ENCODE measurements at places on chromosomes 6 and 20.

DNA sequence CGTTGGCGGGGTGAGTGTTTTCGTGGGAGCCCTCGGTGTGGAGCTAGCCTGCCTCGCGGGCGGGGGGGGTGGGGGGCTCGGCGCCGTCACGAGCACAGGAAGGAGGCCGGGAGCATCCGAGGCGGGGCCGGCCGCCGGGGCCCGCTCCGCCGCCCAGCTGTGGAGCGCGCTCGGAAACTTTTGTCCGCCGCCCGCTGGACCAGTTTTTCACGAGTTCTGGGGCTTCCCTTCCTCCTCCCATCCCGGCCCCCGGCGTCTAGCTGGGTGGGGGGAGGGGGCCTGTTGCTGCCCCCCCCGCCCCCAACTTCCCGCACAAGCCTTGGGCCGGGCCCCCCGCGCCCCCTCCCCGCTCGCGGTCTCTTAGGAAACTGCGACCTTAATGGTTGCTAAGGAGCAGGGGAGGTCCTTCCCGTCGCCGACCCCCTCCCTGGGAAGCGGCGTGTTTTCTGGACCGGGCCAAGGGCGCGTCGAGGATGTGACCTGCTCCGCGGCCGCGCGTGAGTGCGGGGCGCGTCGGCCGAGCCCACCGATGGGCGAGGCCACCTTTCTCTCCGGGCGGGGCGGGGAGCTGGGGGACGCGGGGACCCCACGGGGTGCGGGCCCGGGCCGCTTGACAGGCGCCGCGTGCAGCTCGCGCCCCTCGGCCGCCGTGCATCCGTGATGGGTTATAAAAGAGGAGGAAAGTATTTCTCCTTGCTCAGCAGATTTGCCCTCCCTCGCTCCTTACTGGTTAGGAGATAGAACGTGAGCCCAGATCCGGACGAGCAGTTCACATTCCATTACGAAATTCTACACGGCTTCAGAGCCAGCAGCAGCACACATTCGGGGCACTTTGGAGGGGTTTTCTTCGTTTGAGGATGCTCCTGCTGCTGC, 1.4 kb downstream of the RREB1 start:
- peak; percentile 31 for DNase-seq

DNA sequence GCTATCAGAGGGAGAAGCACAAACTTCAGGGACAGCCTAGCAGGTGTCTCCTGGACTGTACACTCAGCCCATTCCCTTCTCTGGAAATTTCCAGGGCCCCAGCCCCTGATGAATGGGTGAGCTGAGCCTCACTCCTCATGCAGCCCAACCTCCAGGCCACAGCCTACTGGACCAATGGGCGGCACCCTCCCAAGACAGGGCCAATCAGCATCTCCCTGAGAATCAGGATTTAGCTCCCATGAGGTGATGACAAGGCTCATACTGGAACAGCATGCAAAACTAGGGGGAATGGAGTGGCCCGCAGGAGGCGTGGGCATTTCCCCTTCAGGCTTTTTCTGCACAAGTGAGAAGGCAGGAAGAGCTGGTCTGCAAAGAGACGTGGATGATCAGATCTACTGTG, 29.0 kb downstream of the NFATC2 start:
- DNase-seq: no peak

DNA sequence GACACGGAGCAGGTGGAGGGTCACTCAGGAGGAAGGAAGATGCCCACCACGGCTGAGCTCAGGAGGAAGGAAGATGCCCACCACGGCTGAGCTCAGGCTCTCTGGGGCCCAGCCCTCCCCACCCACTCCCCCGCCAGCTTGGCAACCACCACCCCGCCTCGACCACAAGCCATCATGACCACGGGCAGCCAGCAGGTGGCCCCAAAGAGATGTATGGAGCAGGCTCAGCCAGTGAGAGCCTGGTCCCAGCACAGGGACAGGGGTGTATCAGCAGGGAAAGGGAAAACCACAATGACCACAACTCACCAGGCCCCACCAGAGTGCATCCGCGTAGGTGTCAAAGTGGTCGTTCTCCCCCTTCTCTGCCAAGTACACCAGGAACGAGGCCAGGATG, 30.4 kb downstream of the KCNQ2 start:
- DNase-seq: peak; percentile 64

DNA sequence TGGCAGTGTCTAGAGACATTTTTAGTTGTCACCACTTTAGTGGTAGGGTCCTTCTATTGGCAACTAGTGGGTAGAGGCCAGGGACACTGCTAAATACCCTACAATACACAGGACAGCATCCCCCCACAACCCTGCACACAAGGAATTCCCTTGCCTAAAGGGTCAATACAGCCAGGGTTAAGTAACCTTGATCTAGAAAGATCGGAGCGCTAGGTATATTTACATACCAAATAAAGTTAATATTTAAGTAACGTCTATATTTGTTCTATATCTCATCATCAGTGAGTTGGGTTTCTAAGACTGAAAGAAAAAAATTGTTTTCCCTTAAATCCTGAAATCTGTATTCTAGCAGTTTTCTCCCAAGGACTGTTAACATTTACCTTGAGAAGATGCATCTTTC, 16.1 kb downstream of the BFSP1 start:
- DNase-seq: no peak

DNA sequence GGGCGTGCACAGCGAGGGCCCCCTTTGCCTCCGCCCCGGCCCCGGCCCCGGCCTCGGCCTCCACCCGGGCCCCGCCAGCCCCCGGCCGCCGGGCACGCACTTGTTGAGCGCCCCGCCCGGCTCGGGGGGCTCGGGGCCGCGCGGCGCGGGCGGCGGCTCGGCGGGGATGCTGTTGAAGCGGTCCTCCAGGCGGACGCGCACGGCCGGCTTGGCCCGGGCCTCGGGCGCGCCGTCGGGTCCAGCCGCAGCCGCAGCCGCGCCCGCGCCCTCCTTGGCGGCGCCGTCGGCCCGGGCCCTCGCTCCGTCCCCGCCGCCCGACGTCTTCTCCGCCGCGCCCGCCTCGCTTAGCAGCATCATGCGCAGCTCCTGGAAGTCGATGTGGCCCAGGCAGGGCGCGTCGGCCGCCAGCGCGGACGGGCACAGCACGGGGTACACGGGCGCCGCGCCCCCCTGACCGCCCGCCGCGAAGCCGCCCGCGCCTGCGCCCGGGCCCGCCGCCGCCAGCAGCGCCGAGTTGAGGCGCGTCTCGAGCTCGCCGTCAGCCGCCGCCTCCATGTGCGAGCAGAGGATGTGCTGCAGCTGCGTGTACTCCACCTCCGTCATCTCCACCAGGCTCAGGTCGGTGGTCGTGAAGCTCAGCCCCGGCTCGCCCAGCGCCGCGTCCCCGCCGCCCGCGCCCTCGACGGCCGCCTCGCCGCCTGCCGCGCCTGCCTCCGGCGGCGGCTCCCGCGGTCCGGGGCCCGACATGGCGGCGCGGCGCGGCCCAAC, 514 bp downstream of the TCFL5 start:
- peak; percentile 26 for DNase-seq

DNA sequence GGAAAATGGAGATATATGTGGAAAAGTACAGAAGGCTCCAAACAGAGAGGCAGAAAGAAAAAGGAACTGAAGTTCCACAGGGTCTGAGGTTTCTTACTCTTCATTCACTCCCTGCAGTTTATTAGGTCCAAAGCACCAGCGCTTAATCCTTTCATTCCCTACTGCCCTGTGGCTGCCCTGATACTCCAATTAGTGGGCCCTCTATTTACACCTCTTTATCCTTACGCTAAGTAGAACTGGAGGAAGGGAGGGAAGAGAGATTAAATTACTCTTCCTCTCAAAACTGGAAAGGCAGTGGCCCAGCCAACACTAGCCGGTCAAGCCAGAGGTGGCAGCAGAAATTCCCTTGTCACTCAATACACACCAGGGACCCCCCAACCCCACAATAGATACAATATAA, 20.4 kb downstream of the TRERF1 start:
- no peak for DNase-seq

- no peak for DNase-seq
Measured at GRCh38 chr6:157845493-157846259, 22.6 kb downstream of the SNX9 start.

DNA sequence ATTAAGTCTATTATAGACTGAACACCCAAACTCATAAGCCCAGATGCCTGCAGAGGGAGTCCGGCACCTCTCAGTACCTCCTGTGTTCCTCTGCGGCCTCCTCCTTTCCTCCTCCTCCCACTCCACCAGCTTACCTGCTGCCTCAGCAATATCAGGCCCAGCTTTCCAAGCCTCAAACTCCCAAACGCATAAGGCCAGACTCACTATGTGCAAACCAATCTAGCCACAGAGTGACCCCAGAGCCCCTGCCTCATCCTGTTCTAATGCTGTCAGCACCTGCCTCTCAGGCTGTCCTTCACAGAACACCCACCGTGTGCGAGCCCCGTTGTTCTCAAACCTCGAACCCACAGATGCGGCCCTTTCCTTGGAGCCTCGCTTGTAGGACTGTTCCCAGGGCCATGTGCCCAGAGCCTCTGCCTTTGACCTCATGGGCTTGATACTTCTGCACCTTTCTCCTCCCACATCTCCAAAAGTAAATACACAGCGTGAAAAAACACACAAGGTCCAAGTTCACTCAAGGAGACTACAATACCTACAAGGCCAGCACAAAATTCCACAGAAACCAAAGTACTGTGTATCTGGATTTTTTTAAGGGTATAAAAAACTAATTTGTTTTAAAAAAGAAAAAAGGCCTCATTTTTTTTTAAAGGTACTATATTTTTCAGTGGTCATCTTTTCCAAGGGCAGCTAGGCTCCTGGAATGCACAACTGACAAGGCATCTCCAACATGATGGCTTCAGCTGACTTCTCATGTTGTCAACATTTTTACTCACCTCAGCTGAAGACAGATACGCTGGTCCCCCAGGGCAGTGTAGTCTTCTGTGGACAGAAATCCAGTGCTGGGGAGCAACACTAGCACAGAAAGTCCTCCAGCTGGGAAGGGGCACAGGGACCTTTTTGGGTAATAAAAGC, 52.3 kb downstream of the ABHD12 start:
- DNase-seq: no peak

- DNase-seq: no peak
Measured at GRCh38 chr6:55456016-55456415, 123.0 kb downstream of the HMGCLL1 start.

GRCh38 chr6:31701666-31702404, 1.3 kb downstream of the ABHD16A start:
- DNase-seq: no peak

- no peak for DNase-seq
Measured at GRCh38 chr6:41135062-41135832, 18.9 kb downstream of the TREML1 start.

DNA sequence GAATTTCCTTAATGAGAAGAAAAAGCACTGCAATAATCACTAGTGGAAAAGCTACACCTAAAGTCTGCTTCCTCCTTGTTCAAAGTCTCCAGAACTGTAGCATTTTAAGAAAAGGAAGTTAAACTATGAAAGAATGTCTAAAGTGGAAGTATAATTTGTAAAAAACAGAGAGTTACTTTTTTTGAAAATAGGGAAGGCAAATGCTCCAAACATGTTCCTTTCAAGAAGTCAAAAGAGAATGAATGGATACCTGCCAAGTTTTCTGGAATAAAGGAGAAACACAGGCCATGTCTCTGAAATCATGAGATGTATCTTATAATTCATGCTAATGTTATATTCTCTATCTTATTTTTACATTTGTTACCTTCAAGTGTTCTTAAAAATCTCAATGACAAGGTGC, 60.7 kb upstream of the ADGRG6 start:
- no peak for DNase-seq

GRCh38 chr6:125294036-125294435, 7.7 kb downstream of the HDDC2 start:
- DNase-seq: no peak

- no peak for DNase-seq
Measured at GRCh38 chr20:25218492-25218891, 23.0 kb downstream of the ENTPD6 start.

DNA sequence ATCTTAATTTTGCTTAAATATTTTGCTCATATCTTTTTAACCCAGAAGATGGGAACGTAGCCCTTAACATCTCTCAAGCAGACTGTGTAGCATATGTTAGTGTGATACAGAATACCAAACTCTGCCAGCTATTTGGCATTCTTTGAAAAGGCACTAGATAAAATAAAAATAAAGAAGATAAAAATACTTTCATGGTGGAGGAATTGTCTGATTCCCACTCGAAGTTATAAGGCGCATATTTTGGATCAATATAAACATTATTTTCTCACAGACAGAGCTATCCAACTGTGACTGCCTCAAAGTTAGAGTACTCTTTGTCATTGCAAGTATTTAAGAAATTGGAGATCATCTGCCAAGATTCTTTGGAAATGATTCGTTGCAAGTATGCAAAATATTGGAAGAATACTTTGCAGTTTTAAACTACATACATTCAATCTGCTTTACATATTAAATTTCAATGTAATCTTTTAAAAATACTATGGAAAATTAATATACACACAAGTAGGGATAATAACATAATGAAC, 10.8 kb upstream of the EEF1E1 start:
- no peak for DNase-seq

GRCh38 chr20:40319741-40320516, 369.1 kb downstream of the MAFB start:
- DNase-seq: no peak

GRCh38 chr20:55386686-55387085, 618.6 kb downstream of the CBLN4 start:
- no peak for DNase-seq

DNA sequence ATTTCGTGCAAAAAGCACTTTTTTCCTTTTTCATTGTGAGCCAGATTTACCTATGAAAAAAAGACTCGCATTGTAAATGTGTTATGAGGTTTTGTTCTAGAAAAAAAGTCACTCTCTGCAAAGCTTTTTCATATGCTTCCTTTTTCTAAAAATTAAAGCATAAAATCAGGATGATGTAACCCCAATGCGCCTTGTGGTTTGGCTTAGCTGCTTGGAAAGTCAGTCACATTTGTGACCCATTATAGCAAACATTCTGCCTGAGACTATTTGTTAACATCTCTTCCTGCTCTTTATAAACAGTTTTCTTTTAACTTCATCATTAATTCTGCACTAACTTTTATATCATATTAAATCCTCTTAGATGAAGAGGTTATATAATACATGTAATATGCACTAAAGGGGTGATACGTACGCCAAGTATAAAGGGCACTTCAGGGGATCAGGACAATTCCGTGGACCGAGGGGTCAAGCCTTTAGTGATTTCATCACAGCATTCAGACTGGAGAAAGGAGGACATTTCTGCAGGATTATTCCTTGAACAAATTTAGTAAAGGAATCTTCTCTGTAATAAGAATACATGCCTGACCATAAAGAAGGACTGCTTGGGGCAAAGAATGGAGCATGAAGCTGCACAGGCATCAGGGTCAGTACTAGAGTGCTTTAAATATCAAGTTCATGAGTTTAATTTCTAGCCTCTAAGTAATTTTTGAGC, 48.1 kb upstream of the SMLR1 start:
- no peak for DNase-seq

- no peak for DNase-seq
Measured at GRCh38 chr6:35457907-35458306, 5.8 kb downstream of the FANCE start.
